ENCODE measurements at places on chromosomes 13 and 19.

- no peak for DNase-seq
Measured at GRCh38 chr19:18780081-18780480, 11.0 kb downstream of the COMP start.

DNA sequence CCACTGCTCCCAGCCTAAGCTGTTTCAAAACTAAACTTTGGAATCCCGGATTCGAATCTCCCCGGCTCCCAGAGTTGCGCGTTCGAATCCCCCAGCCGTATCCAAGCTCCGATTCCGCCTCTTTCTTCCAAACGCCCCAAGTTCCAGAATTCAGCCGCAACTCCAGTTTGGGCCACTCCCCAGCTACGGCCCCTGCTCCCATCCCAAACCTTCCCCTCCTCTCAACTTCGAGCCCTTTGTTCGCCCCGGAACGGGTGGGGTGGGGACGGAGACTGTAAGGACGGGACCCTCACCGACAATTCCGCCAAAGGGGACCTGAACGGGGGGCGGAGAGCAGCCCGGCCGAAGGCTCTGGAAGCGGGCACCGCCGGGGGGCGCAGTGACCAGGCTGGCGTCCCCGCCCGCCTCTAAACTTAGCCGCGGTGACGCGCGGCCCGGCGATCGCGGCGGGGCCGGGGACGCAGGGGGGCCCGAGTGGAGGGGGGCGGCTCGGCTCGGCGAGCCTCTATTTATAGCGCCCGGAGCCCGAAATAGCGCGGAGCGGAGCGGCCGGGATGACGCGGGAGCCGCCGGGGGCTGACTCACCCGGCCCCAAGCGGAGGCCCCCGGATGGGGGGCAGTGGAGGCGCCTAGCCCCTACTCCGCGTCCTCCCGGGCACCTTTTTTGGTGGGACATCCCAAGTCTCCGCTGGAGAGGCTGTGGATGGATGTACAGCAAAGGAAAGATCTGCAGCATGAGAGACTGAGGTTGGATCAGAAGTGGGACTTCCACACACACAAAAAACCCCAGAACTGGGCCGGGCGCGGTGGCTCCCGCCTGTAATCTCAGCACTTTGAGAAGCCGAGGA lies 4.9 kb upstream of the ERCC1 start:
- DNase-seq = no peak

- no peak for DNase-seq
Measured at GRCh38 chr19:23980805-23981204, 66.1 kb downstream of the ZNF726 start.

DNA sequence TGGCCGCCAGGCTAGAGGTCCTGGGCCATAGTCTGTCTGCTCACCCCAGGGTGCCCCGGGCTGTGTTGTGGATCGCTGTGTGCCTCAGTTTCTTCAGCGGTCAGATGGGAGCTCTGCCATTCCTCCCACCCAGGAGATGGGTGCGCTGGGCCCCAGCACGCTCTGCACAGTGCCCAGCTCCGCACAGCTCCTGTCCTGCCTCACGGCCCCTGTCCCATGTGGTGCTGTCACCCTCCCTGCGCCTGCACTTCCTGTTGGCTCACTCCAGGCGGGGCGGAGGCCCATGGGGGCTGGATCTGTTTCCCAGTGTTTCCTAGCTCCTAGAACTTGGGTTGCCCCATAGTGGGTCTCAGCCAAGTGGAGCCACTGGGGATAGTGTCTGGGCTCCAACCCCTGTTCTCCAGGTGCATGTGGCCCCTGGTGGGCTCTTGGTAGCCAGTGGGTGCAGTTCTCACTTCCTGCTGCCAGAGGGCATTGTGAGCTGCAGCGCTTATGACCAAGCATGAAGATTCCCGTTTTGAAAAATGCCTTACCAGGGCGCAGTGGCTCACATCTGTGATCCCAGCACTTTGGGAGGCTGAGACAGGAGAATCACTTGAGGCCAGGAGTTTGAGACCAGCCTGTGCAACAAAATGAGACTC lies 69.8 kb downstream of the KDM4B start:
- no peak for DNase-seq

DNA sequence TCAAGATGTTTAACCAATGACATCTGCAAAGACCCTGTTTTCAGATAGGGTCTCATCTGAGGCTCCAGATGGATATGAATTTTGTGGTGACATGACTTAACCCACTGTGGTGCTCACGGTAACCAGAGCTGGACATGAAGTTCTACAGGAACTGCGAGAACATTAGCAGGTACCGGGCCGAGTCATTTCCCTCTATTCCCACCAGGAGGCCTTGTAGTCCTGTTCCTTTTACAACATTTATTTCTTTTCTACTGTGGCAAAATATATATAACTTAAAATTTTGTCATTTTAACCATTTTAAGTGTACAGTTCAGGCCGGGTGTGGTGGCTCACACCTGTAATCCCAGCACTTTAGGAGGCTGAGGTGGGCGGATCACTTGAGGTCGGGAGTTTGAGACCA lies 7.6 kb upstream of the TSPAN16 start:
- DNase-seq = no peak

DNA sequence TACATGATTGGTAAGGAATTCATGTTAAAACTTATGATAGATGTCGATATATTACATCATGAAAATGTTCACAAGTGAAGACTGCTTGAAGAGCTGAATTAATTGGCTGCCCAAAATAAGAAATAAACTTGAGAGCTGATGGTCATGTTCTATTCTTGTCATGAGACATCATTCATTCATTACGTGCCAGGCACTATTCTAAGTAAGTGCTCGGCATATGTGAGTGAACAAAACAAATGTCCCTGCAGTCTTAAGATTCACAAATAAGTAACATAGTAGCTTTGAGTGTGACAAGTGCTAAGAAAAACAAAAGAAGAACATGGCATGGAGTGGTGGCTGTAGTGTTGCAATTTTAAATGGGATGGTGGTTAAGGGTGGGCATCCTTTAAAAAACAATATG lies 329.3 kb downstream of the SUCLA2 start:
- DNase-seq = no peak

DNA sequence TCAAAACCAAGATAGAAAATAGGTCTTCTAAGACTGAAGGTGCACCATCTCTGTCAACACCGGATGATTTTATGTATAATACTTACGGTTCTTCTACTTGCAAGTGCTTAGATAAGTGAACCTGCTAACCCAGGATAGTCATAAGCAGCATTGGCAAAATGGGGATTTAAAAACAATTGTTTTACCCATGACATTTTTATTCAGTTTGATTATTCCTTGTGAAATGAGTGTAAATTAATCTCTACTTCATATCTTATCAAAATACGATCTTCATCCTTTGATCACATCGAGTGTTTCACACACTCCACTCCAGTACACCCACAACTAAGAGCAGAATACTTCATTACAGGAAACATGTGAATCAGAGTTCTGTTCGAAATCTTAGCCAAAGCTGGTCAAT lies 23.0 kb upstream of the MTRF1 start:
- DNase-seq = no peak

- no peak for DNase-seq
Measured at GRCh38 chr13:98478189-98479129, 98.4 kb downstream of the STK24 start.

DNA sequence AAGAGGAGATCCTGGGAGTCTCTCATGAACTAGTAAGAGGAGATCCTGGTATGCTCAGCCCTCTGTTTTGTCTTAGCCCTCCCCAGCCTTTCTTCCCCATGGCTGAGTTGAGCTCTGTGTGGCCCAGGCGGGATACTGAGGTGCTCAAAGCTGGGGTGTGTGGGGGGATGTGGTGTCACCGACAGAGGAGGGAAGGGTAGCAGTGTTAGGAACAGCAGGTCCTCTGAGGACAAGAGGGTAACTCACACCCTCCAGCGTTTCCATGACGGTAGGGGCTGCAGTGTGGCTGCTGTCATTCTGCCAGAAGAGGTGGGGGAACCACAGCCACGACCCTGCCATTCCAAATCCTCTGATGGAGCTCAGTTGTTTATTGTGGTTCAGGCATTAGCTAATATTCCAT lies 691 bp downstream of the KIR2DL4 start:
- no peak for DNase-seq

DNA sequence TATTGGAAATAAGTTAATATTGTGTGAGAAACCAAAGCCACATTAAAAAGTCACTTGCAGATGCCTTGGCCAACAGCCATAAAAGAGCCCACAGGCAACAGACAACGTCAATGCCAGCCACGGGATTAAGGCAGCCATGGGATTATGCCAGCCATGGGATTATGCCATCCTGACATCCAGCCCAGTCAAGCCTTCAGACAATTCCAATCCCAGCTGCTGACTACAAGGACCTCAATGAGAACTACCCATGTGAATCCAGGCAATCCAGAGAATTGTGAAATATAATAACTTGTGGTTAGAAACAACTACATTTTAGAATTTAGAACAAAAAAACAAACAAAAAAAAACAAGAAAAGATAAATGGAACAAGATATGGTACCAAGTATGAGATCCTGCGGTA lies 356.6 kb downstream of the EFNB2 start:
- DNase-seq = no peak

Measured in C1 segment of cervical spinal cord (tissue), 14 donors.